WTC11 (cell line): ENCODE measurements at places on chromosomes 4 and X. TPM values are rescaled to one million over a fixed set of nuclear protein-coding genes. Genes with fewer than 3 reads are reported as not detected.

DNA sequence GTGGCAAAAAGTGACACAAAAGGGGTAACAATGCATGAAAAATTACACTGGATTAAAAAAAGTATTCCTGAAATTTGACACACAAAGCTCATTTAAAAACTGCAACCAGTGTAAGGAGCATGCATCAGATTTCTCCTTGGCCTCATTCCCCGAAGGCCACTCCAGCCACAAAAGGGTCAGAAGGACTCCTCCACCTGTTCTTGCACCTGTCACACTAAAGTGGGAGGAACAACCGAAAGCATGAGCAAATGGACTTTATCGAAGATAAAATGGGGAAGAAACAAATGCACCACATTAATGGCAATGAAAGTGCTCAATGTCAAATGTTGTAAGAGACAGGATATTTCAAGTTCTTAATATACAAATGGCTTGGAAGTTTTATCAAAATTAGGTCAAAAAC lies 88.2 kb downstream of the ADGRA3 start:
- H3K4me3 ChIP-seq = no peak overlapping the region
- H3K36me3 ChIP-seq = peaks cover 59% of the 10 kb centered on the region
- DNase-seq = no peak
- no peaks in the 10 kb centered on the region for H3K27me3 ChIP-seq

DNA sequence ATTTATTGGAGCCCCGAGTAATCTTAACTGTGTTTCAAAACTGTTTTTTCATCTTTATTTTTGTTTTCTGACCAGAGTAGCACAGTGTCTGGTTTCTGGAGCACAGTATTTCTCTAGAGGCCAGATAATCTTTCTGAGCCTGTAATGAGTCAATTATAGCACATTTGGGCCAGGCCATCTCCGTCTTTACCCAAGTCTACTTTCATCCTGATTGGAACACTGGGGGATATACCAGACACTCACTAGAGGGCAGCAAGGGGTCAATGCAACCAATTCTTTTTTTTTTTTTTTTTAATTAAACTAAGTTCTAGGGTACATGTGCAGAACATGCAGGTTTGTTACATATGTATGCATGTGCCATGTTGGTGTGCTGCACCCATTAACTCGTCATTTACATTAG lies 282.0 kb downstream of the ARHGAP24 start:
- peak; percentile 16 for DNase-seq
- no peak overlapping the region for H3K27ac ChIP-seq
- peaks cover 22% of the 10 kb centered on the region for H3K4me1 ChIP-seq
- no peaks in the 10 kb centered on the region for H3K27me3 ChIP-seq

DNA sequence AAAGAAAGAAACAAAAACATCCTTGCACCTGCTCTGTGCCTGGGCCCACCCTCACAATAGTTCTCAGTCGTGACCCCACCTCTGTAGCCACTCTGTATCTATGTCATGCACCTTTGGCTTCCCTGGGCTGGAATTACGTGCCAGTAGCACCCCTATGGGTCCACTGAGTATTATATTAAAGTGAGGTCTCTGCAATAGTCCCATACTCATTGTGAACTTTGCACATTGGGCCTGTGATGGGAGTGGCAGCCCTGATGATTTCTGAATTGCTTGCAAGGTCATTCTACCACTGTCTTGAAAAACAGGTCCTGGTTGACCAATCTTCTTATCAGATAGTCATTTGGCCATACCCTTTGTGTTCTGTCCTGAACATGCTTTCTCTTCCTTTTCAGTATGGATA lies 1012.1 kb downstream of the RAB28 start:
- no peak overlapping the region for H3K27ac ChIP-seq
- no peak overlapping the region for H3K4me3 ChIP-seq
- H3K27me3 ChIP-seq = no peaks in the 10 kb centered on the region

GRCh38 chr4:41646862-41647261 lies 101.7 kb downstream of the PHOX2B start:
- peaks cover 25% of the 10 kb centered on the region for H3K27me3 ChIP-seq
- peaks cover 8% of the 10 kb centered on the region for H3K4me1 ChIP-seq
- DNase-seq = no peak
- no peak overlapping the region for H3K4me3 ChIP-seq
- H3K36me3 ChIP-seq = no peaks in the 10 kb centered on the region
- H3K27ac ChIP-seq = no peak overlapping the region

DNA sequence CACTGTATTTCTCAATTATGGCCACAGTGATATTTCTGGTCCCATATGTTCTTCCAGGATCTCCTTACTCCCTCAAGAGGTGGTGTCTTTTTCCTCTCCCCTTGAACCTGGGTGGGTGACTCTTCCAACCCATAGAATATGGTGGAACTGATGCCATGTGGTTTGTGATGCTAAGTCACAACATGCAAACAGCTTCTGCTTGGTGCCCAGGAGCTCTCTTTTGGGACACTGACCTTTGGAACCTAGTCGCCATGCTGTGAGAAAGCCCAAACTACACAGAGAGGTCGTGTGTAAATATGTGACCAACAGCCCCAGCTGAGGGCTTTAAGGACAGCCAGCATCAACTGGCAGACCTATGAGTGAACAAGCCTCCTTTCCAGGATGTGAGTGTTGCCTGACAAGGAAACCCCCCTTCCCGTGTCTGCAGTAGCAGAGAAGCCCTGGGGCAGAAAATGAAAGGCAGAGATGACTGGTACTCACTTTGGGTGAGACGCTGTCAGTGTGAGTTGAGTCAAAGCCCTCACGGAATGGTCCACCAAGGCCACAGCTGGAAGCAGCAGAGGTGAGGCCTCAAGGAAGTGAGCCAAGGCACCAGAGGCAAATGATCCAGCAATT lies 223.4 kb downstream of the BCOR start:
- no peak overlapping the region for H3K4me3 ChIP-seq
- no peaks in the 10 kb centered on the region; the same call in 1 of the 2 replicates for H3K27me3 ChIP-seq
- no peak overlapping the region for H3K27ac ChIP-seq
- H3K4me1 ChIP-seq = peaks cover 18% of the 10 kb centered on the region
- no peaks in the 10 kb centered on the region for H3K36me3 ChIP-seq

DNA sequence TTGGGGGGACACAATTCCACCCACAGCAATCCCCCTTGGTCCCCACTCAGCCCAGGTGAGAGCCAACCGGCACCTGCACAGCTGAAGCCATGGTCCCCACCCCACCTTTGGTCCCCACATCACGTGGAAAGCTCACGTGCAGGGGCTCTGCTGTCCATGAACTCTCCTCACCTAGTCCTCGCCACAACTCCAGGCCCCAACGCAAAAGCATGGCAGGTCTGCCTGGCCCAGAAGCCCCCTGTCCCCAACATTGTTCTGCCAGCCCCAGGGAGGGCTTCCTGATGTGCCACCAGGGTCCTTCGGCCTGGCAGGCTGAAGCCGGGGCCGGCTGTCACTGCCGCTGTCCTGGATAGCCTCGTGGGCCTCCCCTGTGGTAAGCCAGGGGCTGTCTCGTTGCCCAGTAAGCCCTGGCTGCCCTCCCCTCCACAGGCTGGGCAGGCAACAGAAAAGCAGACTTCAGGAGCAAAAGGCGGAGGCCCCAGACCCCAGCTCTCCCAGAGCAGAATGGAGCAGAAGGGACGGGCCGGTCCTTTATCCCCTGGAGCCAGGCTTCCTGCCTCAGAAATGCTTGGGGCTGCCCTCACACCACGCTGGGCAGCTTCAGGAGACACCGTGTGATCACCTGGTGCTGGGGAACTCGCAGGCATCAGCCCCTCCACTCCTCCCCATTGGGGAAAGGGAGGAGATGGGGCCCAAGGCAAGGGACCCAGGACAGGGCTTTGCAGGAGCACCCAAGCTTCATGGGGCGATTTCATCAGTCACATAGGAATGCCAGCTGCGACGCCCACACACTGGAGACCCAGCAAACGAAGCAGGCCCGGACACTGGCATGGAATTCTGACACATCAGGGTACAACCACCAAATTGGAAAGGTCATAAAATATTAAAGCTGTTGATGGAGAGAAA lies 103.7 kb downstream of the ADRA2C start:
- peak overlapping the region; percentile 35 for H3K4me3 ChIP-seq
- H3K27ac ChIP-seq = no peak overlapping the region
- H3K36me3 ChIP-seq = peaks cover 7% of the 10 kb centered on the region
- H3K27me3 ChIP-seq = peaks cover 32% of the 10 kb centered on the region

GRCh38 chr4:142818476-142818875 lies 27.6 kb downstream of the INPP4B start:
- H3K36me3 ChIP-seq = no peaks in the 10 kb centered on the region
- no peak for DNase-seq
- no peak overlapping the region for H3K27ac ChIP-seq

DNA sequence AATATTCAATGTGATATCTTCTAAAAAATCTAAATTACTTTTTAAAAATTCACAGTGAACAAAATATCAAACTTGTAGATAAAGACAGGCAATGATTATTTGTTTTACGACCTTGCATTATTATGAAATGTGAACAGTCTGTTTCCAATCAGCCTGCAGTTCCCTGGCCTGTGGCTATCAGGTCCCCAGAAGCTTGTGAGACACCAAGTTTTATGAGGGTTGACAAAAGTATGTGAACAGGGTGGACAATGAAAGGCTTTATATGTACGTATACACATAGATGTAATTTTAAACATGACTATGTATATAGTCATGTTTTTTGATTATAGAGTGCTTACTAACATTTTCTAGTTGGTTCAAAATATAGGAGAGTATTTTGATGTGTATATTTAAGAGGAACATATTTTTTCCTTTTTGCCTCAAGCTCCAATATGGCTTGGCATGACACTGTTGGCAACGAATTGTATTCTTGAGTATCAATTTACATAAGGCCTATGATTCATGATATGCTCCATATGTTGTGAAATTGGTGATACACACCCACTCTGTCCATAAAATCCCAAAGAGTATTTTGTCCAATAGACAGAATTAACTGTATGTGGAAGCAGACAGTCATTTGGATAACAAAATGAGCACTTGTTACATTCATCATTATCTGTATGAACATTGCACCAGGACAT lies 55.7 kb downstream of the BTC start:
- no peak for DNase-seq
- no peaks in the 10 kb centered on the region for H3K27me3 ChIP-seq
- H3K4me3 ChIP-seq = no peak overlapping the region
- H3K27ac ChIP-seq = no peak overlapping the region
- H3K36me3 ChIP-seq = no peaks in the 10 kb centered on the region
- no peaks in the 10 kb centered on the region for H3K4me1 ChIP-seq

DNA sequence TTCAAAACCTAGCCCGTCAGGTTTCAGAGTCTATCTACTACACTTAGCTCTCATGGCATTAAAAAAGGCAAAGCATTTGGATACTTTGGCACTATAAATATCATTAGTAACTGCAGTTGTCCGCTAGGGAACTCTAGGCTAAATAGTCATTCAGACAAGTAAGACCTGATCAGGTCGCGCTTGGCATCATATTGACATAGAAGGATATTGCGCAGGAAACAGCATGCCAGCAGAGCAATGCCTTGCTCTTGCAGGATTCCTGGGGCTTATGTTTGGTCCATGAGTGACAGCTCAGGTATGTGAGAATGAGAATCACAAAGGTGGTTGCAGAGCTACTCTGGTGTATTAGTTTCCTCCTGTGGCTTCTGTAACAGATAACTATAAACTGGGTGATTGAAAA lies 62.7 kb downstream of the KDM6A start:
- H3K27me3 ChIP-seq = no peaks in the 10 kb centered on the region
- peaks cover 33% of the 10 kb centered on the region for H3K4me1 ChIP-seq
- DNase-seq = no peak
- 0 out of 2 replicates have a peak, but pooled peaks cover 5% of the 10 kb centered on the region for H3K36me3 ChIP-seq

- peaks cover 75% of the 10 kb centered on the region for H3K4me1 ChIP-seq
- DNase-seq = no peak
- H3K27me3 ChIP-seq = no peaks in the 10 kb centered on the region
- peaks cover 19% of the 10 kb centered on the region for H3K36me3 ChIP-seq
- H3K27ac ChIP-seq = peak overlapping the region; percentile 87
Measured at GRCh38 chr4:76729980-76730379, 168.0 kb downstream of the SOWAHB start.

GRCh38 chrX:13092455-13092941 lies 48.1 kb upstream of the FAM9C start:
- H3K27me3 ChIP-seq = no peaks in the 10 kb centered on the region
- DNase-seq = no peak
- H3K27ac ChIP-seq = no peak overlapping the region
- no peaks in the 10 kb centered on the region for H3K36me3 ChIP-seq
- H3K4me3 ChIP-seq = no peak overlapping the region

- H3K36me3 ChIP-seq = peaks cover 6% of the 10 kb centered on the region
- H3K4me1 ChIP-seq = peaks cover 37% of the 10 kb centered on the region
- peak overlapping the region; percentile 84 for H3K4me3 ChIP-seq
- H3K27me3 ChIP-seq = no peaks in the 10 kb centered on the region; the same call in 1 of the 2 replicates
Measured at GRCh38 chr4:153792618-153793247, 3.9 kb upstream of the SFRP2 start.

- no peak overlapping the region for H3K4me3 ChIP-seq
- no peaks in the 10 kb centered on the region; the same call in 1 of the 2 replicates for H3K27me3 ChIP-seq
- H3K27ac ChIP-seq = no peak overlapping the region
- H3K36me3 ChIP-seq = peaks cover 9% of the 10 kb centered on the region
Measured at GRCh38 chr4:181728305-181728966, 514.8 kb upstream of the TENM3 start.

GRCh38 chrX:95953564-95953963 lies 731.1 kb upstream of the DIAPH2 start:
- H3K4me1 ChIP-seq = peaks cover 9% of the 10 kb centered on the region; the same call in 1 of the 2 replicates
- DNase-seq = no peak

DNA sequence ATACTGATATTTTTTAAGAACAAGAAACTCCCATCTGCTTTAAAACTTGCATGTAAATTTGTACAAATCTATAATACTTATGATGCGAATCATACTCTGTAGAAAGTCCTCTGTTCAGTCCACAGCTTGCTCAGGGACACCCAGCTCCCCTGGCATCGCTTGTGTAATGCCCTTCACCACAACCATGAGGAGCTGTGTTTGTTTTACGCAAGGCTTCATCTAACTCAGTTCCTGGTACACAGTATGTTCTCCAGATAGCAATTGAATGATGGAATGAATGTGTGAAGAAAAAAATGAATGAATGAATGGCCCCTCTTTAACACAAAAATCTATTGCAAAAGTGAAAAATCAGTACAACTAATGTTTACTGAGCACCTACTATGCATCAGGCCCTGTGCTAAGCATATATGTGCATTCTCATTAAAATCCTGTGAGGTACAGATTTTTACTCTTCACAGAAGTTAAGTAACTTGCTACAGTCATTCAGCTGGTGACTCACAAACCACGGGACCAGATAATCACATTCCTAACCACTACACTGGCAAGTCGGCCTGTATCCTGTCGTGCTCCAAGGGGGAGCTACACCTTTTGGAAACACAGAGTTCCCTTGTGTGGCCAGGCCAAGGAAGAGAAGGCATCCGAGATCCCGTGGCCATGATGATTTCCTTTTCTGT lies 58.7 kb upstream of the KDR start:
- no peaks in the 10 kb centered on the region for H3K27me3 ChIP-seq
- H3K4me1 ChIP-seq = peaks cover 80% of the 10 kb centered on the region
- H3K27ac ChIP-seq = peak overlapping the region; percentile 47
- peaks cover 6% of the 10 kb centered on the region for H3K36me3 ChIP-seq

MAGEA9B gene
- total RNA-seq = 0.11 to 0.35 TPM (median 0.14 TPM) in 3 replicates

CHM gene
- total RNA-seq = 13.0 to 18.1 TPM (median 16.9 TPM) in 3 replicates

CSN1S1 gene
- total RNA-seq = not detected in 3 replicates

DIPK2B gene
- total RNA-seq = not detected in 3 replicates

CT47B1 gene
- total RNA-seq = not detected in 3 replicates

FGFBP2 gene
- 0.24 TPM in 1 of 3 replicates, not detected in the others for total RNA-seq

RAP2C gene
- total RNA-seq = 20.5 to 25.2 TPM (median 25.0 TPM) in 3 replicates

VSIG4 gene
- total RNA-seq = 0.24 to 0.41 TPM (median 0.25 TPM) in 3 replicates

IL13RA1 gene
- total RNA-seq = 10.5 to 11.1 TPM (median 10.8 TPM) in 3 replicates

ENPEP gene
- total RNA-seq = 0.33 to 0.98 TPM (median 0.39 TPM) in 3 replicates
